ENCODE measurements at places on chromosomes 1 and 21.

DNA sequence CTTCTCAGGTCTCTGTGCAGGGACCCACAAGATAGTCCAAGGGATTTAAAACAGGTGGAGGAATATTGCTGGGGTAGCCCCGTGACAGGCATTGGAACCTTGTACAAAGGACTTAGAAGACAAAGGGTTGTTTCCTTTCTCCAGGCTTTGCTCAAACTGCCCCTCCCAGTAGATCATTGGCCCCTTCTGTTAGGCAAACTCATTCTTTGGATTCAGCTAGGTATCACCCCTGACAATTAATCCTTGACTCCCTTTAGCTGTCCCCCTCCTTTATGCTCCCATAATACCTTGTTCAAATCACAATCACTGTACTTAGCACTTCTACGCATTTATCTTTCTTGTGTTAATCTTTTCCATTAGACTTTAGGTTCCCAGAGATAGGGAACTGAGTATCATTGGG is 360.5 kb downstream of the KCNH1 start:
- DNase-seq: no peak

DNA sequence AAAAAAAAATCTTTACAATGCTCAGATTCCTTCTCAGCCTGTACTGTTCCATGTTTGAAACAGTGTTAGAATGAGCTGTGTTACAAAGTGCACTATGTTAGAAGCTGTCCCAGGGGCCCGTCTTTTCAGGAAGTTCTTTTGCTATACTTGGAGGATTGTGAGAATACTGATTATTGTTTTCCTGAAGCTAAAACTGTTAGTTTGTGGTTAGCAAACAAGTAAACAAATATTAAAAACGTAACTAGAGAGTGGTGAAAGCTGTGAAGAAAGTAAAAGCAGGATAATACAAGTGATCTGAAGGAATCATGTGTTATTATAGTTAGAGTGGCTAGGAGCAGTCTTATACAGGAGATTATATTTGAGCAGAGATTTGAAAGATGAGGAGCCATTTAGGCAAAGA is 35.6 kb downstream of the CAMSAP2 start:
- no peak for DNase-seq

GRCh38 chr1:9766759-9767442 is 56.9 kb downstream of the CLSTN1 start:
- DNase-seq: no peak

GRCh38 chr1:36520771-36521420 is 38.2 kb upstream of the CSF3R start:
- DNase-seq: no peak

DNA sequence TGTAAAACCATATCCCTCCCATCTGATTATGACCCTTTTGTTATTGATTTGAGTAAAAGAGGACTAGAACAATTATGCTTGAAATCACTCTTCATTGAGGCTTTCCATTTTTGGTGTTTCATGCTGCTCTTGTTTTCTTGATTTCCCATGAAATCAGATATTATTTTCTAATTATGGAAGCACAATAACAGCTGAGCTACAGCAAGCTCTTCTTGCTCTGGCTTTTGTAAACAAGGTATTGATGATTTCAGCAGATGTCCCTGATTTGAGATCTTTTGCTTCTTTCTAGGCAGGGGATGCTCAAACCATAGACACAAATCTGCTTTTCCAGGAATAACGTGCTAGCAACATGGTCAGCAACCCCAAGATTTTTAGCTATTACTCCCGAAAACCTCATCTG is 607.8 kb downstream of the NCAM2 start:
- no peak for DNase-seq

- no peak for DNase-seq
Observed at GRCh38 chr1:68173283-68173935, 58.9 kb downstream of the WLS start.

GRCh38 chr1:68331117-68331865 is 99.0 kb upstream of the WLS start:
- DNase-seq: no peak

- no peak for DNase-seq
Observed at GRCh38 chr1:234604495-234605398, 5.2 kb downstream of the IRF2BP2 start.

DNA sequence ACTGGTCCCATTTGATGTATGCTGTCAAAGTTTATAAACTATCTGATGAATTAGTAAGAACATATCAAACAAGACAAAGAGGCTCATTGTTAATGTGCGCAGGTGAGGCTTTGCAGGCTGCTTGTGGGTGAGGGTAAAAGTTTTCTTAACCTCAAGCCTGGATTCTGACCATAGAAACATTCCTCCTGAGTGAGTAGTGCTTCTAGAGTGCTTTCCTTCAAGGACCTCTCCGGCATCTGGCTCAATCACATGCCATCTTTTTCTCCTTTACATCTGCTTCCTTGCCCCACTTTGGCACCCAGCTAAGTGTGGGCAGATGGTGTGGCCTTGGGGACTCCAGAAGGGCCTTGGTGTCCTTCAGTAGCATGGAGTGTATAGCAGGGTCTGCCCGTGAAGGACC is 104.0 kb downstream of the ROR1 start:
- DNase-seq: no peak

- no peak for DNase-seq
Observed at GRCh38 chr1:84756455-84757082, 66.3 kb upstream of the SSX2IP start.

DNA sequence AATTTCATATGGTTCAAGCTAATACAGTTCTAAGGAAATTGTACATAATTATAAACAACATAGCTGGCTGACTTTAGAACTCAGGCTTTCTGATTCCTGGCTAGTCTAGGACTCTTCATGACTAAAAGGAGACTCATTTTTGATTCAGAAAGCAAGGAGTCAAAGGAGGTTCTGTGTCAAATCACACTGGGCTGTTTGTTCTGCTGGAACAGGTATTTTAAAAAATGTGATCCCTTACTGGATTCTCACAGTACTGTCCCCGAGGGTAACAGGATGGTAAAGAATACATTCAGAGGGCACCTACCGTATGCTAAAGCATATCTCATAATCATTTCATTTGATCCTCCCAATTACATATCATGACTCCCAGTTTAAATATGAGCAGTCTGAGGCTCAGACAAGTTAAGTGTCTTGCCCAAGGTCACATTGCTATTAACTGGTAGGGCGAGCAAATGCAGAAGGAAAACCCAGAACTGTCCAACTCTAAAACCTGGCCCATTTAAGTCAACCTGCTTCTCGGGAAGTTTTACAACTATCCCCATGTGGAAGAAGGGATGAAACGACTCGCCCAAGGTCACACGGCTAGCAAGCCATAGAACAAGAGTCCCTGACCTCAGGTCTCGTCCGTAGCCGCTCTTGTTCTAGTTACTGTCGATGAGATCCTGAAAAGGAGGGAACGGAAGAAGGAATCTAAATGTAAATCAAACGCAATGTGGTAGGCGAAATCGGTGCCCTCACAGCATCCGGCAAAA is 675 bp downstream of the MYSM1 start:
- DNase-seq: peak; percentile 1

DNA sequence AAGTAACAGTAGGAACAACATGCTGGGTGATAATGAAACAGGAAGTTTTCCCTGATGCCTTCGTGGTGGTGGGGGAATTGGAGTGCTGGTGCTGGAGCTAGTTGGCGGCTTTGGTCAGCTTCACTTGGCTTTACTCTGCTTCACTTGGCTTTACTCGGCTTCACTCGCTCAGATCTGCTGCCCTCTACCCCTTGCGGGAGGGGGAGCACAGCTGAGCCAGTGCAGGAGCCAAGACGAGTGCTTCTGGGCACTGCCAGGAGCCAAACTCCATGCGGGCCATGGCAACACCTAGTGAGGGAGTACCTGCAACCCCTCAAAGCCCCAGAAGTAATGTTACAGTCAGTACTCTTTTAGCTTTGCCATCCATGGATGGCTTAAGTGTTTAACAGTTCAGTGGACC is 10.6 kb upstream of the PRKACB start:
- no peak for DNase-seq

- peak; percentile 56 for DNase-seq
Observed at GRCh38 chr21:45140346-45140940, 66.1 kb downstream of the ADARB1 start.

- no peak for DNase-seq
Observed at GRCh38 chr1:60936163-60936562, 146.2 kb upstream of the NFIA start.

- DNase-seq: no peak
Observed at GRCh38 chr1:180579961-180580611, 21.3 kb downstream of the OVAAL start.

Data from activated CD4-positive, alpha-beta T cell treated with anti-CD3 and anti-CD28 coated beads, Interleukin-2, amount 50 U/mL, for 1 hour (primary cell).